ENCODE measurements at places on chromosomes 6 and 20. TPM values are rescaled to one million over a fixed set of nuclear protein-coding genes. Genes with fewer than 3 reads are reported as not detected.

DNA sequence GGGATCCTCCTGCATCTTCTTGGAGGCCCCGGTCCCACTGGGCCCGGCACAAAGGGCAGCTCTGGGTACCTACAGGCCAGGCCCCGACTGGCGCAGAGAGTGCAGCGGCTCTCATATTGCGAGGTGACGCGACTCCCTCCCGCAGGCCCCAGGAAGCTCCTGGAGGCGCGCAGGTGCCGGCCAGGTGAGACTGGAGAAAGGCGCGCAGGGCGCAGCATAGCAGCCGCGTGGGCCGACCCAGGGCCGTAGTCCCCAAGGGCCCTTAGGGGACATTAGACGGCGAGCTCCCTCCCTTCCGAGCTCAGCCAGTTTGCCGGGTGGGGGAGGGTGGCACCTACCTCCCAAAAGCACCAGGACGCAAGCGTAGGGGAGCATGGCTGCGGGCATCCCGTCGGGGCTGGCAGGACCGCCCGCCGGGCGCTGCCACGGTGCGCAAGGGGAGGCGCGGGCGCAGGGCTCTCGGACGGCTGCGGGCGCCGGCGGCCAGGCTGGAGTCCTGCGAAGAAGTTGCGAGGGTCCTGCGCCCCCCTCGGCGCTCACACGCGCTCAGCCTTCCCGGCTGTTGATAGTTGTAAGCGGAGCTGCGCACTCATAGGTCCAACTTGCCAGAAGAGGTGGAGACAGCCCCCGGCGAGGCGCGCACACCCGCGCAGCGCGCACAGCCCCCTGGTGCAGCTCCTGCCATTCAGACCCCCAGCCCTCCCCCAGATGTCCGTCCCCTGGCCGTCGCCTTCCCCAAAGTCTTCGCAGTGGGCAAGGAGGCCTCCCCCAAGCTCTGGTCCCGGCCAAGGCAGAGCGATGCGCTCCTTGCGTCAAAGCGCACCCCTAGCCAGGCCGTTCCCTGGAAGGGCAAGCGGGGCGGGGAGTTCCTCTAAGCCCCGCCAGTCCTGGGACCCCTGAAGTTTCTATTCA lies 622 bp downstream of the APCDD1L start:
- DNase-seq: no peak

DNA sequence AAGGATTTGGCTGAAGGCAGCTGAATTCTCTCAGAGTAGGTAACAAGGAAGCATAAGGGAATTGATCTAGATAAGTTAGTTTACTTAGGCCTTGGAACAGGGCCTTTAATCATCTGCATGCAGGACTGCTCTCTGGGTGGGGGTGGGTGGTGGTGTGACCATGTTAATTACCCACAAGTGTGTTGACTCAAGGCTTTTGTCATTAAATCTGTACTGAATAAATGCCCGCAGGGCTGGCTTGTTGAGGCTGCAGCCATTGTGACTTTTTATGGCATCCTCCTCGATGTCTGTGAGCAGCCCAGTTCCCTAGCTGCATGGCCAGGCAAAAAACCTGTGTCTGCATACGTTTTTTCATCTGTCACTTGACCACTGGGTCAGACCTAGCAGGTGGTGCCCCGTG lies 63.5 kb upstream of the ASCC3 start:
- no peak for DNase-seq

GRCh38 chr6:150605333-150605732 lies 5.6 kb downstream of the PLEKHG1 start:
- no peak for DNase-seq

RING1 gene
- polyA plus RNA-seq: 58.6 TPM

- no peak for DNase-seq
Observed at GRCh38 chr6:100808638-100809275, 72.4 kb downstream of the ASCC3 start.

DNA sequence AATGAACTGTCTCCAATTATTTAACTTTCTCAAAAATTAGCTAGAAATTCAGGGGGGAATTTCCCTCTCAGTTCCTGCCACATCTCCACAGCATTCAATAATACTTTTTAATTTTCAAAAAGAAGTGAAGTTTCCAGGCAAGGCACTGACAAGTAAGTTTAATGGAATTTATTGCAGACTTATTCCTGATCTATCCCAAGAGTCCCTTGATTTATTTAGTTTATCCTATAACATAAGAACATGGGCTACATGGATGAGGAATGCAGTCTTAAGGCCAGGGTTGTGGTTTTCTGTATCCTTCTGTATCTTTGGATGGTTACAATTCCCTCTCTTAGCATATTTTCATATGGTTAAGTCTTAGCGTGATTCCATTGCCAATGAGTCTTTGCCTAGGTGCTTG lies 126.5 kb downstream of the TSHZ2 start:
- no peak for DNase-seq

GRCh38 chr6:61606500-61606899 lies 679.5 kb downstream of the KHDRBS2 start:
- DNase-seq: no peak

- DNase-seq: no peak
Observed at GRCh38 chr6:8738951-8739350, 303.6 kb upstream of the SLC35B3 start.

UBE2C gene
- 63.2 TPM for polyA plus RNA-seq

DNA sequence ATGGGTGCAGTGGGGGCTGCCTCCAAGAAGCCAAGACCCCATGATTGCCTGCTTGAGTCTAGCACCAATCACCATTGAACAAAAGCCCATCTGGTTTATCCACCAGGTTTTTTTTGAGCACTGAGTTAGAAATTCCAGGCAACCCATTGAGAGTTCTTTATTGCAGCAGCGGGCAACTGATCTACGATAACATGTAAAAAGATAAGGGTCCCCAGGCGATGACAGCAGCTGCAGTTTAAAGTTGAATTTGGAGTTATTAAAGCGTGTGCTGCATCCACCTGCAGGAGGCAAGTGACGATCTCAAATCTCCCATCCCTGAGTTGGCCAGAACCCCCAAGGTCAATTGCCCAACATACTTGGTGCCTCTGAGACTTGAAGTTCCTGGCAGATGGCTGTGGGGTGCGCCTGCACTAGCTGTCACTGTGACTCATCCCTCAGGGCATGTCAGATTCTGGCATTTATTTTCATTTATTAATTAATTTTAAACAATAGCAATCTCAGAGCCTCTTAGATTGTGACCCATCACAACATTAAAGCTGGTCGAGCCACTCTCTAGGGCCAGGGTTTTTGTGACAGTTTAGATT lies 290.4 kb upstream of the SULF2 start:
- no peak for DNase-seq

SMAP1 gene
- 27.3 TPM for polyA plus RNA-seq

DNA sequence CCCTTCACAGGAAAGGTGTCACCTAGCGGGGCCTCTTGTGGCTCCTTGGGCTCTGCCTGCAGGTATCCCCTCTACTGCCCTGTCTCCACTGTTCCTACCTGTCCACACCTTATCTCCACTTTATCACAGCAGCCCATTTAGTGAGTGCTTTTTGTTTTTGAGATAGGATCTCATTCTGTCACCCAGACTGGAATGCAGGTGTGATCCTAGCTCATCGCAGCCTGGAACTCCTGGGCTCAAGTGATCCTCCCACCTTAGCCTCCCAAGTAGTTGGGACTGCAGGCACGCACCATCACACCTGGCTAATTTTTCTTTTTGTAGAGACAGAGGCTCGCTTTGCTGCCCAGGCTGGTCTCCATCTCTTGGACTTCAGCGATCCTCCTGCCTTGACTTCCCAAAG lies 48.0 kb downstream of the BCAS4 start:
- DNase-seq: no peak

DNA sequence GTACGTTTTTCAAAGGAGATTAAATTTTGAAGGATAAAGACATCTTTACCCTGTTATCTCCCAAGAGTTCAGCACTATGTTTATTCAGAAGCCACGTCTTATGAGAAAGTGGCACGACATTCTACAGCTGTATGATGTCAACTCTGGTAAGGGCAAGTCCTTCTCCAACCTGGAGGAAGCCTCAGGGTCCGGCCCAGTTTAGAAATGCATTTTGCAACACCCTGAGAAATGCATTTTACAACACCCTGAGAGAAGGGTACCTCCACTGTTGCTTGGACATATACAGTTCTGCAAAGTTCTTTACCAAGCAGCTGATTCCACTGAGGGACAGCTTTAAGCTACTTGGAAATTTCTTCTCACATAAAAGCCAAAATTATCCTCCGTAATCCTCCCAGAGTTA lies 17.5 kb downstream of the NAPB start:
- no peak for DNase-seq

- DNase-seq: no peak
Observed at GRCh38 chr6:68046756-68047155, 588.3 kb upstream of the ADGRB3 start.

DNA sequence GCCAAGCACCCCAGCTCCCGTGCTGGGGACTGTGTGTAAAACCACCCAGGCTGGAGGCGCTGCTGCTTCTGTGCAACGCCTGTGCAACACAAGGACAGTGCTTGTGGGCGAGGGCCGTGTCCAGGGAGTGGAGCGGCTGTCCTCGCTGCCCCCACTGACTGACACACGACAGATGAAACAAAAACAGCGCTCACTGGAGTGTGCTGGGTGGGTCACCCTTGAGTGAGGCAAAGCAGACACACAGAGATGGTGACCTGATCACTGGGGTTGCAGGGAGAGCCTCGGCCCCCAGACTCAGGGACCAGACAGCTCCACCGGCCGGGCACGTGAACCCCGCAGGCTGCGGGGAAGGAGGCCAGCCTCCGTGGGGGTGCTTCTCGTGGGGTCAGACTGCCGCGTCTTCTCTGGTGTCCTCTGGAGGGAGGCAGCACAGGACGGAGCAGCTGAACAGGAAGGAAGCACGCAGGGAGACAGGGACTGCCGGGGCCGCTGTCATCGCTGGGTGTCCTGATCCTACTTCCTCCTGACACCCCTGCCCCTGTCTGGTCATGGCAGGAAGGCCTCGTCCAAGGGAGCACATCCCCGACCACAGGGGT lies 75.9 kb upstream of the CST7 start:
- no peak for DNase-seq

DNA sequence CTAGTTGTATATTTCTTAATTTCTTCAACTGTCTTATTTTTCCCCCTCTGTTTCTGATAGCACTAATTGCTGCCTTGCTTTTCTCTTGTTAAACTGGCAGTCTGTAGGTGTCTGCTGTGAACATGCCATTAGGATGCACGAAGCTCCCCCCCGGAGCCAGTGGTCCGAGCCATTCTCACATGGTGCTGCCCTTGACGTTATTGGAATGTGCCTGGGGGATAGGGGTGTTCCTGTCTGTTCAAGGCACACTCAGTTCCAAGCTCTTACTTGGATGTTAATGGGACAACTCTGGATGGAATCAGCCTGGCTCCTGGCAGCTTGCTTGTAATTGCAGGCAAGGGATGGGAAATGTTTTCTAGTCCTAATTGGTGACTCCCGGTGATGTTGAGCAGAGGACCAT lies 68.4 kb downstream of the RREB1 start:
- no peak for DNase-seq

- no peak for DNase-seq
Observed at GRCh38 chr6:121806116-121806515, 370.7 kb downstream of the GJA1 start.

- no peak for DNase-seq
Observed at GRCh38 chr6:12893036-12893435, 176.5 kb downstream of the PHACTR1 start.

GRCh38 chr20:50762435-50763220 lies 31.2 kb downstream of the PARD6B start:
- DNase-seq: no peak

PNPLA1 gene
- 2.8 TPM for polyA plus RNA-seq

BPIFA1 gene
- polyA plus RNA-seq: not detected

All from right renal pelvis (tissue), 4 donors.